ENCODE measurements at places on chromosomes 4 and X.

GRCh38 chr4:142030010-142030409 lies 393.6 kb downstream of the IL15 start:
- no peak for DNase-seq

DNA sequence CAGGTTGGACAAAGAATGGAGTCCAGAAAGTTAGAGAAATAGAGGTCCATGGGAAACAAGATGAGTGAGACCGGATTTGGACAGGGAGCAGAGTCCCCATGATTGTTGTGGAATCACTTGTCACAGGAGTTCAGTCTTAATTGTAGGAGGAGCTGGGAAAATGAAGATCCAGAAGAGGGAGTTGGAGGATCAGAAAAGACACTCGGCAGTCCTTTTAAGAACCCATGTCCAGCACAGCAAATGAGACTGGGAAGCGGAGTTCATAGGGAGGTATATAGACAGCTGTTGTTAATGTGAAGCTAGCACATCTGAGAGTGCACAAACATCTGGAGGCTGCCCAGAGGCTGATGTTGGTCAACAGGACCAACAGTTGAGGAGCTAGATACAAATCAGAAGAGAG lies 111.4 kb upstream of the RXFP1 start:
- DNase-seq: no peak

DNA sequence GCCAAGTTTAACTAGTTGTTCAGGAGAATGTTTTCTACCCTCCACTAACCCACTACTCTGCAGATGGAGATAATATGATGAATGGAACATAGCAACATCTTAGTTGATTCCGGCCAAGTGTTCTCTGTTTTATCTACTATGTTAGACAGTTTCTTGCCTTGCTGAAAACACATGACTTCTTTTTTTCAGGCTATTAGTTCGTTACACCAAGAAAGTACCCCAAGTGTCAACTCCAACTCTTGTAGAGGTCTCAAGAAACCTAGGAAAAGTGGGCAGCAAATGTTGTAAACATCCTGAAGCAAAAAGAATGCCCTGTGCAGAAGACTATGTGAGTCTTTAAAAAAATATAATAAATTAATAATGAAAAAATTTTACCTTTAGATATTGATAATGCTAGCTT lies 13.3 kb downstream of the ALB start:
- no peak for DNase-seq

- no peak for DNase-seq
Measured at GRCh38 chrX:140713174-140713539, 3.6 kb downstream of the LINC00632 start.

DNA sequence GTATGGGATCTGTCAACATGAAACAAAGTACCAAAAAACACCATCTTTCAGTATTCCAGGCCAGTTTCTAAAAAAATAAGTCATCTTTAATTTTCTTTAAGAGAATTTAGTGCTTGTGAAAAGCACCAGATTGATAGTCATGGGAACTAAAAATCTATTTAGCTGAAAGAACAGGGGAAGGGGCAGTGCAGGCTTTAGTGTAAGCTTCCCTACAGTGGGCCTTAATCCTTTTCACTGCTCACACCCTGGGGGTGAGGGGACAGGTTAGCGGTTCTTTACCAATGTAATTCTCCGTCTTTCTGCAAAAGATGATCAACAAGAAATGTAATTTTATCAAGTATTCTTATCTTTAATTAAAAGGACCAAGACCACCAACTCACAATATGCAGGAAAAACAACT lies 47.1 kb downstream of the CHIC2 start:
- no peak for DNase-seq

DNA sequence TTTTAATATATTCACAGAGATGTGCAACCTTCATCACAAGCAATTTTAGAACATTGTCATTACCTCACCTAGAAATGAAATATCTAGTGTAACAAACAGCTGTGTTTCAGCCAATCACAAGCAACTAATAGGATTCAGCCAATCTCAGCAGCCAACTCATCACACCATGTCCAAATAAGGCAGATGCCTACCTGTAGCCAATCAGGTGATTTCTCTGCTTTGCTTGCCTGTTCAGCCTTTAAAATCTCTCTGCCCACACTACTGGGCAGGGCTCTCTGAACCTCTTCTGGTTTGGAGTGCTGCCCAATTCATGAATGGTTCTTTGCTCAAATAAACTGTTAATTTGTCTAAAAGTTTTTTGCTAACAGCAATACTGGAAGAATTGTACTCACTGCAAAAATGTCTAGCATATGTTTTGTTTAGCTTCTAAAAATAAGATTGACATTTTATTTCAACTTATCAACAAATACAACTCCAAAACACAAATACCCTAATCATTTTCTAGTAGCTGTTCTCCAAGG lies 52.4 kb upstream of the IGFBP7 start:
- DNase-seq: no peak

- DNase-seq: no peak
Measured at GRCh38 chr4:28073860-28074555, 1213.4 kb downstream of the STIM2 start.

DNA sequence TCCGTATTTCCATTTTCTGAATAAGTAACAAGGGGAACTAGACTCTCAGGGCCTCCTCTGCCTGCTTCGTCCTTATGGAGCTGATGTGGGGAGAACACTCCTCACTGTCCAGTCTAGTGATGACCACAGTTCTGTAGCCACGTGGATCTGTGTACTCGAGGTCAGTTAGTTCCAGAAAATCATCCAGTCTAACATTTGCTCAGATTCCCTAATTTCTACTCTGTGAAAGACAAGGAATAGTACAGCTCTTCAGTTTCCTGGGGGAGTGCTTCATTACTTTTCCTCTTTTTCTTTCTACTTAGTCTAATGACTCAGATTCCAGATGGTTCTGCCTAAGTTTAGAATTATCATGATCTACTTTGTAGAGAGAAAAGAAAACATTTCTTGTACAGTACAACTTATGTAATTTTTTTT lies 82.6 kb downstream of the SORBS2 start:
- no peak for DNase-seq

DNA sequence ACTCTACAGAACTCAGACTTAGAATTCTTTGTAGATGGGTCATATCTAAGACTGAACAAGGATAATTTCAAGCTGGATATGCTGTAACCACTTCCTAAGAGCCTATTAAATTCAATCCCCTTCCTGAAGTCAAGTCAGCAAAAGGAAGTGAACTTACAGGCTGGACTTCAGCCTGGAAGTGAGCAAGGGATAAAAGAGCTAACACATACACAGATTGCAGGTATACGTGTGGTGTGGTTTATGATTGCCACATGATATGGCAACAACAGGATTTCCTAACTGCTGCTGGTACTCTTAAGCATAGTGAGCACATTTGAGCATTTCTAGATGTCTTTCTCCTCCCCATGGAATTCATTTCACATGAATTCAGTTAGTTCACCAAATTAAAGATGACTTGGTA lies 38.2 kb upstream of the UXT start:
- DNase-seq: no peak

GRCh38 chrX:45750639-45751038 lies 550.0 kb upstream of the DIPK2B start:
- DNase-seq: peak; percentile 52

DNA sequence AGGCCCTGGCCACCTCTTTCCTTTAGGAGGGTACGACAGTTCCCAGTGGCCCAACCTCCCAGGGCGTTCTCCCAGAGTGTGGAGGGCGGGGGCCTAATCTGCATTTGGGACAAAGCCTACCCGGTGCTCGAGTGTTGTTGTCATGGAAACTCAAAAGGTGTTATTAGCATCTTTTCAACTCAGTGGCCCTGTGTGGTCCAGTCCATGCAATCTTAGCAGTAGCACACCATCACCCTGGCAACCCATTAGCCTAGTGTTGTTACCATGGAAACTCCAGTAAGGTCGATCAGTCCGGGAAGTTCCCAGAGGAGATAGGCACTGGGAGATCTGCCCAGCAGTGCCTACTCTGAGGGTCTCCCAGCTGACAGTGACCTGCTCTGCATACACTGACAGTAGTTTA lies 20.2 kb downstream of the APLN start:
- no peak for DNase-seq

- DNase-seq: no peak
Measured at GRCh38 chr4:185311113-185311888, 84.4 kb downstream of the LRP2BP start.

DNA sequence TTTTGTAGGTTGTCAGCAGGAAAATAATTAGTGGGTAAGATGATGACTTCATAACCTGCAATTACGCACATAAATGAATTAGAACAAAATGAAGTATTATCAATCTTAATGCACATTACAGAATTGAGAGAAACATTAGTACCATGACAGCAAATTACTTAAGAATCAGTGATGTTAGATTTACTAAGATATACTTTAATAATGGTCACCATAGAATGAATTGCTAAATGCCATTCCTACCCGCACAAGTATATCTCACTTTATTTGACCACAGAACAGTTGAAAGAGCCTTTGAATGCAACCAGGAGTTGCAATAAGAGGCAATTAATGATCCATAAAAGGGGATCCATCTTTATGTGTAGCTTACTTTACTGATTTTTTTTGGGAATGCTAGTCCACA lies 816.4 kb upstream of the AGA start:
- no peak for DNase-seq

DNA sequence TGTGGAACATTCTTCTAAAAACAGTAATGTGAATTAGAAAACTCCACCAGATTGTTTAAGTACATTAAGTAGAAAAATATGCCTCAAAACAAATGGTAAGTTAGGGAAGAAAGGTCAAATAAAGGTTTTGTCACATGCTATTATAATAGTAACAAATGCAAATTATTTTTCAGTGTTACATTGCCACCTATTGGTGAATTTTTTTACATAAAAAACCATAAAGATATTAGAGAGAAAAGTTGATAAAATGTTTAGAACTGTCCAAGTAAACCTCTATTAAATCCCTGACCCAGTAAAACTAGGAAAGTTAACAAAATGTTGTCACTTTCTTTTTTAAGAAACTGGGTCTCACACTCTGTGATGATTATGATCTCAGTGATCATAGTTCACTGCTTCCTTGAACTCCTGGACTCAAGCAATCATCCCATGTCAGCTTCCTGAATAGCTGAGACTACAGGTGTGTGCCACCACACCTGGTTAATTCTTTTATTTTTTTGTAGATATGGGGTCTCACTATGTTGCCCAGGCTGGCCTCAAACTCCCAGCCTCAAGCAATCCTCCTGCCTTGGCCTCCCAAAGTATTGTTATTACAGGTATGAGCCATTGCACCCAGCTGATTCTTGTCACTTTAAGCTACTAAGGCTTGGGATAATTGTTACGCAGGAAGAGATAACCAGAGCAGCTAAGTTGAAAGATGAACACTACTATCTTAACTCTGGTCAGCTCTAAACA lies 157.6 kb downstream of the ATRX start:
- DNase-seq: no peak

DNA sequence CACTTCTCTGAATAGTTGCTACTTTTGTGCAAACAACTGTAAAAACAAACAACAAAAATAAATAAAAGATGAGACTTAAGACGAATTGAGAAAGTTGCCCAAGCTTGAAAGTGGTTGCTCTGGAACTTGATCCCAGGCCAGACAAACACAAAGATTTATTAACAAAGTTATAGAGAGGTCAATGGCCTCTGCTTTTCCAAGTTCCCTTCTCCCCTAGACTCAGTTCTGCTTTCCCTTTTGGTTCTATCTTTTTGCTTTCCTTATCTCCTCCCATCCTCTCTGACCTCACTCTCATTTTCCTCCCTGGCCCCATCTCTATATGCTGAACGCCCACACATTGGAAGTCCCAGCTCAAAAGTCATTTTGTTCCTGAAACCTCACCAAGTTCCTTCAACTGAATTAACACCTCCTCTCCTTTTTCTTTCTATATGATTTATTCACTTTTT lies 82.7 kb downstream of the MXRA5 start:
- no peak for DNase-seq

DNA sequence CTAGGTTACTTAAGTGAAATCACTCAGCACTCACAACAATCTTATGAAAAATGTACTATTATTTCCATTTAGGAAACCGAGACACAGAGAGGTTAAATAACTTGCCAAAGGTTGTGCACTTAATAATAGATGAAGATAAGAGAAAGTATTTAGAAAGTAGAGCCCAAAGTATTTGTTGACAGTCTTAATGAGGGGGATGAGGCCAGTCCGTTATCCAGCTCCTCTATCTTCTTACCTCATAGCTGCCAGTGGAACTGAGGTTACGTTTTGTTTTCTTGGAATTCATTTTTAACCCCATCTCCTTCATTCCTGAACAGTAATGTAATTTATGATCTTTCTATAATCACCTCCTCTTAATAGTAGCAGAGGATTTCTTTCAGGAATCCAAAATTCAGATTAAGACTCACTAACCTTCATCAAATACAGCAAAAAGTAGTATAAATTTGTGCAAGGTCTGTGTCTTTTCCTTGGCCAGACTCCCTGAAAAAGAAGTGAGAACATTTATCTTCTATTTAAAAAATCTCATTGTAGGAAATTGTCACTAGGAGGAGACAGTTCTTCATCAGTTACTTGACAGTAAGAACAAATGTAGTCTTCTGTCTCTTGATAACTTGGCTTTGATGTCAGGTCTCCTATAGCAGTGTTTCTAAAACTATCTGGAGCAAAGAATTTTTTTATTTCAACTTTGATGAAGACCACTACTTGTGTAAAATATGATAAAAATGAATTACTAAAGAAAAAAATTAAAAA lies 35.5 kb downstream of the F8 start:
- DNase-seq: no peak

- DNase-seq: peak; percentile 27
Measured at GRCh38 chrX:68498508-68499379, at the start of gene YIPF6. Gene YIPF6 (plus strand): TSS chrX:68499051. CDS start chrX:68499067, 16 bp downstream.

DNA sequence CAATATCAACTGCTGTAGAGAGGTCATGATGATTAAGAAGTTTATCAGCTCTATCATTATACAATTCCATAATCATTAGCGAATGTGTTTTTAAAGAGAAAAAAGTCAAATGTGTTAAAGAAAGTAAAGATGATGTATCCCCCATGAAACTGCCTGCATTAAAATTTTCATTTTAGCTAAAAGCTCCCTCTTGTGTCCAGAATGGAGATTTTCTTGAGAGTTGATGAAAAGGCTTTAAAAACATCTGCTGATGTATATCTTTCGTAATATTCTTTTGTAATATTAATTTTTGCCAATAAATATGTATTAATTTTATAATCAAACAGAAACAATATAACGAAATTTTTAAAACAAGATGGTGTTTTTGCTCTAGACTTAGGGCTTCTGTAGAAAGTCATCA lies 52.1 kb upstream of the LHFPL1 start:
- no peak for DNase-seq

GRCh38 chrX:64204701-64205440 lies 637 bp downstream of the AMER1 start:
- no peak for DNase-seq

DNA sequence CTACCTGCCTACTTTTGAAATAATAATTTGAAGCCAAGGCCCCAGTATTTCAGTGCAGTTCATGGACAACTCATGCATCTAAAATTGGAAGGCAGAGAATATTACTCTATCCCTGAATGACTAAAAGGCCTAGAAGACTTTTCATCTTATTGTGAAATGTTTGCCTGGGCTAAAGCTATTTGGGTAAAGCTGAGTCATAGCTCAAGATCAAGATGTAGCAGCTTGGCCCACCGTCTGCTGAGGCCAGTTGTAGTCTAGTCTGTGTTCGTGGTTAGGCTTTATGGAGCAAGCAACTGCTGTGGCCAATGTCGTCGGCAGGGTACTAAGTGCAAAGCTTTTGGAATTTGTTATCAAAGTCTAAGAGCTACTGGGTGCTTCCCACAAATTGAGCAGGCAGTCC lies 929.1 kb downstream of the RAB28 start:
- DNase-seq: no peak
